Endodermal cell (in vitro differentiated cells): ENCODE measurements at places on chromosomes 3 and 15.

DNA sequence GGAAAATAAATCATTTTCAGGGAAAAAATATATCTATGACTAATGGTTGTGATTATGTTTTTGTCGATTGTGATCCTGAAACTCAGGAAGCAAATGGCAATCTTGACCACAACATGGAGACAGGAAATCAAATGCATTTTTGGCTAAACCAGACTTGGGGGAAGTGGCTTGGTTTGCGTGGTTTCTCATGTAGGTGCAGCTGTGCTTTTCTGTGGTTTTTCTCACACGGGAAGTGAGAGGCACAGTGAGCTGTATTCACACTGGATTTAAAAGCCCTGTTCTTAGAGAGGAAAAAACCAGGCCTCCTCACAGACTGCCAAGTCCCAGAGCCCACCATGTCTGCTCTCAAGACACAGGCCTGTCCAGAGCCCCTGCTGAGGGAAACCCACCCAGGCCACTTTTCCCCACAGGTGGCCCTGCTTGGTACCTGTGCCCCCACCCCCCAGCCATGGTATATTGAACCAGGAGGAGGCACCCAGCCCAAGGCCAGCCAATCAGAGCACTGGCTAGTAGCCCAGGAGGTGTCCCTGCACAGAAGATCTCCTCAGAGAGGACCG is 46.1 kb downstream of the BTD start:
- no peak overlapping the region for H3K4me3 ChIP-seq
- H3K27me3 ChIP-seq: no peaks in the 10 kb centered on the region
- no peak overlapping the region for H3K27ac ChIP-seq
- peaks cover 6% of the 10 kb centered on the region for H3K36me3 ChIP-seq
- no peak for DNase-seq

GRCh38 chr15:62254137-62254934 is 89.3 kb upstream of the C2CD4B start:
- peak; percentile 93 for DNase-seq
- no peaks in the 10 kb centered on the region for H3K4me1 ChIP-seq
- H3K27me3 ChIP-seq: no peaks in the 10 kb centered on the region
- H3K36me3 ChIP-seq: no peaks in the 10 kb centered on the region
- H3K27ac ChIP-seq: no peak overlapping the region

GRCh38 chr15:89319678-89320077 is 14.9 kb downstream of the POLG start:
- no peaks in the 10 kb centered on the region for H3K4me1 ChIP-seq
- H3K27me3 ChIP-seq: no peaks in the 10 kb centered on the region
- H3K36me3 ChIP-seq: peaks cover 95% of the 10 kb centered on the region
- H3K27ac ChIP-seq: peak overlapping the region; percentile 29
- H3K4me3 ChIP-seq: no peak overlapping the region

- no peak overlapping the region for H3K4me3 ChIP-seq
- no peak for DNase-seq
- no peak overlapping the region for H3K27ac ChIP-seq
- peaks cover 9% of the 10 kb centered on the region for H3K4me1 ChIP-seq
Observed at GRCh38 chr3:3627114-3627513, 172.1 kb upstream of the LRRN1 start.

DNA sequence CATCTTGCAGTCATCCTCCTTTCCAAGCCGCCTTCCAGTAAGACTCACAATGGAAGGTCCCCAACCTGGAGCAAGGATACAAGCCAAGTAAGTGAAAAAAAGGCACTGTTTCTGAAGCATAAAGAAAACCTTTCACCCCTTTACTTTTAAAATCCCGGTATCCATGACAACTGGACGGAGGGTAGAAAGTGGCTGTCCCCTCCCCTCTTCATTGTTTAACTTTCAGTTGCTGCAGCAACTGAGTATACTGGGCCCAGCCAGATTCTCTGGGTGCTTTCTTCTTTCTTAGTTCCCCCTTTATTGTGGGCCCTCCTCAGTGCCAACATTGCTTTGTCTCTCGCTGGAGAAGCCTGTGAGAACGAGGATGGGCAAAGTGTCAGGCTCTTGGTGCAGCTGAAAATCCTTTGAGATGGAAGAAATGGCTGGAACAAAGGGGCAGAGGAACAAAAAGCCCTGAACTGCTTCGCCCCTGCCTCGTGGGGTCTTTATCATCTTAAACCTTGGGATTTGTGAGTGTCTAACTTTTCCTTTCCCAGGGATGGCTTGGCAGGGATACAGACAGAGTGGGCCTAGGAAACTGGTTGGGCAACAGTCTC is 224.0 kb upstream of the RGMA start:
- no peak overlapping the region for H3K4me3 ChIP-seq
- peaks cover 6% of the 10 kb centered on the region for H3K4me1 ChIP-seq
- no peak for DNase-seq
- H3K36me3 ChIP-seq: no peaks in the 10 kb centered on the region

DNA sequence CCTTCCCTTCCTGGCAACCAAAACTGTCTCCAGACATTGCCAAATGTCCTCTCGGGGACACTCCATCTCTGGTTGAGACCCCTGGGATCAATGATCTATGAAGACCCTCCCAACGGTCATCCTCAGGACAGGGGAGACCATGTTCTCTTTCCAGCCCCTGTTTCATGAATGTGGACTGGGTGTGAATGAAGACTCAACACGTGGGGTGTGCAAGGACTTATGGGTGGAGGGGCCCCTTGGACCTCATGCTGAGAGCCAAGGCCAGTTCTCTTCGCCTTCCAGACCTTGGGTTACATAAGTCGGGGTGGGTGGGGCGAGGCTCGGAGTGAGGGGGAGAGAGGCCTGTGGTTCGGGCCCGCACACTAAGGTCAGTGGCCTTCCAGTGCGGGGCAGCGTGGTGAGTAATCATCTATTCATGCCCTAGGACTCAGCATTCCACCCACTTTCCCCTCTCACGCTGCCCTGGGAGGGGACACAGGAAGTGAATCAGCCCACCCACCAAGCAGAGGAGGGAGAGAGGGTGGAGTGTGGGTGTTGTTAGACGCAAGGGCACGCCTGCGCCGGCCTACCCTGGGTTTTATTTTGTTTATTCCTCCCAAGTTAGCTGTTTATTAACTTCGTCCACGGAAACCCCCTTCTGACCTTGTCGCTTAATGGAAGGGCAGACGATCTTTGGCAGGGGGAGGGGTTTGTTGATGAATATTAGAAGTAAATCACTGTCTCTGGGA is 6.7 kb downstream of the PAQR5 start:
- peaks cover 47% of the 10 kb centered on the region for H3K36me3 ChIP-seq
- H3K27ac ChIP-seq: no peak overlapping the region
- H3K4me1 ChIP-seq: no peaks in the 10 kb centered on the region
- no peak overlapping the region for H3K4me3 ChIP-seq
- no peaks in the 10 kb centered on the region for H3K27me3 ChIP-seq

GRCh38 chr15:63093486-63094205 is 28.0 kb upstream of the LACTB start:
- no peaks in the 10 kb centered on the region for H3K36me3 ChIP-seq

- H3K4me1 ChIP-seq: peaks cover 7% of the 10 kb centered on the region
- no peak overlapping the region for H3K4me3 ChIP-seq
- DNase-seq: no peak
- H3K36me3 ChIP-seq: no peaks in the 10 kb centered on the region
- H3K27ac ChIP-seq: no peak overlapping the region
- H3K27me3 ChIP-seq: no peaks in the 10 kb centered on the region
Observed at GRCh38 chr3:59153648-59154047, 103.8 kb upstream of the CFAP20DC start.

GRCh38 chr3:14826069-14826468 is 7.3 kb downstream of the FGD5 start:
- H3K27ac ChIP-seq: no peak overlapping the region
- H3K4me3 ChIP-seq: no peak overlapping the region
- peaks cover 8% of the 10 kb centered on the region for H3K4me1 ChIP-seq

- no peak overlapping the region for H3K4me3 ChIP-seq
- H3K4me1 ChIP-seq: peaks cover 8% of the 10 kb centered on the region
- DNase-seq: no peak
- H3K27ac ChIP-seq: no peak overlapping the region
- no peaks in the 10 kb centered on the region for H3K27me3 ChIP-seq
- H3K36me3 ChIP-seq: no peaks in the 10 kb centered on the region
Observed at GRCh38 chr15:50163719-50164410, 18.1 kb upstream of the SLC27A2 start.

GRCh38 chr3:117443014-117443413 is 733.4 kb downstream of the TUSC7 start:
- H3K4me1 ChIP-seq: no peaks in the 10 kb centered on the region
- no peaks in the 10 kb centered on the region for H3K27me3 ChIP-seq
- no peak for DNase-seq
- no peaks in the 10 kb centered on the region for H3K36me3 ChIP-seq
- no peak overlapping the region for H3K27ac ChIP-seq
- no peak overlapping the region for H3K4me3 ChIP-seq

DNA sequence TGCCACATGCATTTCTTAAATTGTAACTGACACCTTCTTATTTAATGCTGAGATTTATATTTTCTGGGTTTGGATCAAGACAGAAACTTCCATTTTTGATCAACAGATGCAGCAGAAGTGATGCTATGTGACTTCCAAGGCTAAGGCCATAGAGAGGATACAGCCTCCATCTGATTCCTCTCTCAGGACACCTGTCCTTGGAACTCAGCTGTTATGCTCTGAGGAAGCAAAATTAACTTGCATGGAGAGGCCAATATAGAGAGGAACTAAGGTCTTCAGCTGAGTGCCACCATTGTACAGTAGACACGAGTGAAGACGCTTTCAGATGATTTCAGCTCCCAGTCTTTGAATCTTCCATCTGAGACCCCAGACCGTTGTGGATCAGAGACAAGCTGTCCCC is 296.9 kb upstream of the TBL1XR1 start:
- no peak for DNase-seq
- no peaks in the 10 kb centered on the region for H3K4me1 ChIP-seq
- no peak overlapping the region for H3K27ac ChIP-seq
- H3K36me3 ChIP-seq: no peaks in the 10 kb centered on the region
- H3K27me3 ChIP-seq: no peaks in the 10 kb centered on the region

GRCh38 chr3:146390957-146391356 is 78.4 kb downstream of the PLSCR2 start:
- no peaks in the 10 kb centered on the region for H3K27me3 ChIP-seq
- no peaks in the 10 kb centered on the region for H3K4me1 ChIP-seq
- no peak for DNase-seq
- H3K4me3 ChIP-seq: no peak overlapping the region
- no peak overlapping the region for H3K27ac ChIP-seq

DNA sequence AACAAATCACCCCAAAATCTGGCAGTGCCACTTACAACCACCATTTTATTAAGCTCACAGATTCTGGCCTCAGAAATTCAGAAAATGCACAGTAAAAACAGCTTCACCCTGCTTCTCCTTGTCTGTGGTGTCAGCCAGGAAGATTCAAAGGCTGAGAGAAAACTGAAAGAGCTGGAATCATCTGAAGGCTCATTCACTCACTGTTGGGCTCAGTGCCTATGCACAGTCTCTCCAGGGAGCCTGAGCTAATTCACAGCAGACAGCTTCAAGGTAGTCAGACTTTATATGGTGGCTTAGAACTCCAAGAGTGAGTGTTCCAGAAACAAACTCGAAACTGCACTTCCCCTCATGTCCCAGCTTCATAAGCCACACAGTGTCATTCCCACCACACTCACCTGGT is 16.5 kb upstream of the PLOD2 start:
- peaks cover 4% of the 10 kb centered on the region for H3K4me1 ChIP-seq
- DNase-seq: no peak
- H3K4me3 ChIP-seq: no peak overlapping the region
- no peaks in the 10 kb centered on the region for H3K27me3 ChIP-seq
- no peak overlapping the region for H3K27ac ChIP-seq
- no peaks in the 10 kb centered on the region for H3K36me3 ChIP-seq

DNA sequence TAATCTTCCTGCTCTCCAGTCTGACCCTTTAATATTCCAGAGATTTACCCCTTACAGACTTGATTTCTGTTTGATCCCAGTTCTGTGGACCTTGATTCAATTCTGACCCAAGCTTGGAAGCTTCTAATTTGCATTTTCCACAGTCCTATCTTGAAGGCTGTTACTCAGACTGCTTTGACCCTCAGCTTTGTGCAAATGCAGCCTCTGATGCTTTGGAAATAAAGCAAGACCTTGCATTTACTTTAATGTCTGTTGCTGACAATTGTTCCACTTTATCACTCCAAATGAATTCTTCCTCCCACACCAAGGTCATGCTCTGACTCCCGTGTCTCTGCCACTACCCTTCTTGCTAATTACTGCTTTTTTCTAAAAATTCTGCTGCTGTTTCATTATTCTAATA is 886.0 kb downstream of the TUSC7 start:
- peaks cover 1% of the 10 kb centered on the region for H3K4me1 ChIP-seq
- no peak overlapping the region for H3K4me3 ChIP-seq
- H3K36me3 ChIP-seq: no peaks in the 10 kb centered on the region
- DNase-seq: no peak
- no peaks in the 10 kb centered on the region for H3K27me3 ChIP-seq

- H3K4me1 ChIP-seq: no peaks in the 10 kb centered on the region
- H3K27ac ChIP-seq: no peak overlapping the region
- no peak overlapping the region for H3K4me3 ChIP-seq
- H3K36me3 ChIP-seq: no peaks in the 10 kb centered on the region
- no peaks in the 10 kb centered on the region for H3K27me3 ChIP-seq
Observed at GRCh38 chr3:73225991-73226390, 164.5 kb downstream of the EBLN2 start.

GRCh38 chr3:155664925-155665695 is 79.8 kb downstream of the PLCH1 start:
- H3K36me3 ChIP-seq: no peaks in the 10 kb centered on the region
- H3K4me1 ChIP-seq: peaks cover 3% of the 10 kb centered on the region
- H3K4me3 ChIP-seq: no peak overlapping the region
- H3K27me3 ChIP-seq: no peaks in the 10 kb centered on the region
- no peak for DNase-seq

GRCh38 chr15:58574631-58575030 is 142.8 kb downstream of the LIPC start:
- no peak overlapping the region for H3K27ac ChIP-seq
- H3K4me3 ChIP-seq: no peak overlapping the region
- no peaks in the 10 kb centered on the region for H3K4me1 ChIP-seq

GRCh38 chr3:9247941-9248521 is 1.4 kb downstream of the SRGAP3 start:
- H3K27ac ChIP-seq: peak overlapping the region; percentile 67
- peak; percentile 51 for DNase-seq

- H3K27me3 ChIP-seq: no peaks in the 10 kb centered on the region
- H3K4me3 ChIP-seq: peak overlapping the region; percentile 99
- no peak overlapping the region for H3K27ac ChIP-seq
- peaks cover 13% of the 10 kb centered on the region for H3K36me3 ChIP-seq
- H3K4me1 ChIP-seq: no peaks in the 10 kb centered on the region
Observed at GRCh38 chr3:33716227-33716626, 1.8 kb downstream of the CLASP2 start.

DNA sequence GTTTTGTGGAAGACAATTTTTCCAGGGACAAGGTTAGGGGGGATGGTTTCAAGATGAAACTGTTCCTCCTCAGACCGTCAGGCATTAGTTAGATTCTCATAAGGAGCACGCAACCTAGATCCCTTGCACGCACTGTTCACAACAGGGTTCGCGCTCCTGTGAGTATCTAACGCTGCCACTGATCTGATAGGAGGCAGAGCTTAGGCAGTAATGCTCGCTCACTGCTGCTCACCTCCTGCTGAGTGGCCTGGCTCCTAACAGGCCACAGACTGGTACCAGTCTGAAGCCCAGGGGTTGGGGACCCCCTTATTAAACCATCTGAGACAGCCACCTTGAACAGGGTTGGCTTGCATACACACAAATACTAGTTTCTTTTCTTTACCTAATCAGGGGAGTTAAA is 13.5 kb upstream of the IMPG2 start:
- no peaks in the 10 kb centered on the region for H3K27me3 ChIP-seq
- peak; percentile 47 for DNase-seq
- H3K4me3 ChIP-seq: no peak overlapping the region
- peaks cover 24% of the 10 kb centered on the region for H3K36me3 ChIP-seq
- no peak overlapping the region for H3K27ac ChIP-seq
- no peaks in the 10 kb centered on the region for H3K4me1 ChIP-seq
